ENCODE measurements at places on chromosomes 5 and 9.

- no peak for DNase-seq
Observed at GRCh38 chr9:137441289-137441934, at the start of gene ENTPD8. ENTPD8 (minus strand) TSS chr9:137441357; CDS start chr9:137438285, 3,072 bp downstream.

- DNase-seq: no peak
Observed at GRCh38 chr9:77751341-77752091, 103.4 kb upstream of the GNA14 start.

DNA sequence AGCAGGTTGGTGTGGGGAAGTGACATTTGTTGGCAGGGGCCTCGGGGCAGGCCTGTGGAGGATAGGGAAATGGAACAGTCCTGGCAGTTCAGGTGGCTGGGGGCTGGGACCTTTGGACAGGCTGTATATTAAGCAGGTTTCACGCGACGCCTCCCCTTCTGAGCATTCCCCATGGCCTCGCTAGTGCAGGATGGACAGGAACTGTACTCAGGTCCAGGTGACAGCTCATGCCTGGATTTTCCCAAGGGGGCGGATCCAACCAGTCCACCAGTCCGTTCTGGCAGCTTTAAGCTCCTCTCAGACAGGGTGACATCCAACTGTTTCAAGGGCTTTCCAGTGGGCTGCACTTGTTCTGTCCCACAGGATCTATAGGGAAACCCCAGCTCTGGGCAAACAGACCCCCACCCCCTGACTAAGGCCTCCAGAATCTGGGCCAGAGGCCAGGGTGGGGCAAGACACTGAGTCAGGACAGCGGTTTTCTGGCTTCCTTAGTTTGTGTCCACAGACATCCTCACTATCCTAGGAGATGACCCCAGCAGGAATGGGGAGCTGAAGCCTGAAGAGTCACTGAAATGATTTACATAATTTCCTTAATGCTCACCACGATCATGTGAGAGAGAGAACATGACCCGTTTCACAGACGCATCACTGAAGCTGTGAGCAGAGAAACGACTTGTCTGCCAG is 20.9 kb downstream of the CSF2 start:
- DNase-seq: no peak

DNA sequence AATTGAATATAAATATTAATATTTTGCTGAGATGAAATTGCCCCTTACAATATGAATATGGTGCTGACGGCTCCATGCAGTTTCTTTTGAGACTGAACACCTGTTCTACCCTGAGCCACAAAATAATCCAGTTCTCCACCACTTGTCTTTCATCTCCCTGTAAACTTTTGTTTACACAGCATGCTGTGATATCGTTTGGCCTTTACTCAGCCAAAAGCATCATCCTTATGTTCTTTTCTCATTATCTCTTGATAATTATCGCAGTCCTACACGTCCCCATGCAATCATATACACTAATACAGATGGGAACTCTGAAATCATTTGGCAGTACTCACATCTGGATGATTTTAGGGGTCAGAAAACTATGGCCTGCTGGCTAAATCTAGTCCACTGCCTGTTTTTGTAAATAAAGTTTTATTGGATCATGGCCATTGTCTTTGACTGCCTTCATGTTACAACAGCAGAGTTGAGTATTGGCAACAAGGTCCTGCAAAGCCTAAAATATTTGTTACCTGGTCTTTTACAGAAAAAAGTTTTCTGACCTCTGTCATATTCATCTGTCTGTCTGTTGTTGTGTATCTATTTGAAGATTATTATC is 53.3 kb downstream of the AOPEP start:
- DNase-seq: no peak

- no peak for DNase-seq
Observed at GRCh38 chr5:96856371-96856770, 19.9 kb upstream of the ERAP2 start.

DNA sequence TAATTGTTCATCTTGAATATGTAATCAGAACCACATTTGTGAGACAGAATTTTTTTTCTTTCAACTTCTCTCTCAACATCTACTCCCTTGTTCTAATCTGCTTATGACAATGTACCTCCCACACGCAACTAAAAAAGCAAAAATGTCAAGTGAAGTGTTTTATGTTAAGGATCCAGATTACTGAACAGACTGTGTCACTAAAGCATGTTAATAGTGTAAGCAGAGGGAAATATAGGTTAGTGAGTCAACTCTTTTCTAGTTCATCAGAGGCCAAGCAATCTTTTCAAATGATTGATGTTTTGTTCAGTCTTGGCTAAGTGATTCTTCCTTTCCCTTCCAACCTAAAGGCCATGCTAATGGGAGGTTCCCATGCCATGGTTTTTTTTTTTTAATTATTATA is 34.7 kb upstream of the IDNK start:
- no peak for DNase-seq

DNA sequence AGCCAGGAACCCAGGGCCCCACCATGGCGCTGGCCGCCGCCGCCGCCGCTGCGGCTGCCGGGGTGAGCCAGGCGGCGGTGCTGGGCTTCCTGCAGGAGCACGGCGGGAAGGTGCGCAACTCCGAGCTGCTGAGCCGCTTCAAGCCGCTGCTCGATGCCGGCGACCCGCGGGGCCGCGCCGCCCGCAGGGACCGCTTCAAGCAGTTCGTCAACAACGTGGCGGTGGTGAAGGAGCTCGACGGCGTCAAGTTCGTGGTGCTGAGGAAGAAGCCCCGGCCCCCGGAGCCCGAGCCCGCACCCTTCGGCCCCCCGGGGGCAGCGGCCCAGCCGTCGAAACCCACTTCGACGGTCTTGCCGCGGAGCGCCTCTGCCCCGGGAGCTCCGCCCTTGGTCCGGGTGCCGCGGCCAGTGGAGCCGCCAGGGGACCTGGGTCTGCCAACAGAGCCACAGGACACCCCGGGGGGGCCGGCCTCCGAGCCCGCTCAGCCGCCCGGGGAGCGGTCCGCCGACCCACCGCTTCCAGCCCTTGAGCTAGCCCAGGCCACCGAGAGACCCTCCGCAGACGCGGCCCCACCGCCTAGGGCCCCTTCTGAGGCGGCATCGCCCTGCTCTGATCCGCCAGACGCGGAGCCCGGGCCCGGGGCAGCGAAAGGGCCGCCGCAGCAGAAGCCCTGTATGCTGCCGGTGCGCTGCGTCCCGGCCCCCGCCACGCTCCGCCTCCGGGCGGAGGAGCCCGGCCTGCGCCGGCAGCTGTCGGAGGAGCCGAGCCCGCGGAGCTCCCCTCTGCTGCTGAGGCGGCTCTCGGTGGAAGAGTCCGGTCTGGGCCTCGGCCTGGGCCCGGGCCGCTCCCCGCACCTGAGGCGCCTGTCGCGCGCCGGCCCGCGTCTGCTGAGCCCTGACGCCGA is 749 bp downstream of the SOWAHA start:
- no peak for DNase-seq

GRCh38 chr5:111887706-111888105 is 130.7 kb upstream of the NREP start:
- DNase-seq: no peak

GRCh38 chr9:10411272-10411671 is 201.5 kb downstream of the PTPRD start:
- no peak for DNase-seq

DNA sequence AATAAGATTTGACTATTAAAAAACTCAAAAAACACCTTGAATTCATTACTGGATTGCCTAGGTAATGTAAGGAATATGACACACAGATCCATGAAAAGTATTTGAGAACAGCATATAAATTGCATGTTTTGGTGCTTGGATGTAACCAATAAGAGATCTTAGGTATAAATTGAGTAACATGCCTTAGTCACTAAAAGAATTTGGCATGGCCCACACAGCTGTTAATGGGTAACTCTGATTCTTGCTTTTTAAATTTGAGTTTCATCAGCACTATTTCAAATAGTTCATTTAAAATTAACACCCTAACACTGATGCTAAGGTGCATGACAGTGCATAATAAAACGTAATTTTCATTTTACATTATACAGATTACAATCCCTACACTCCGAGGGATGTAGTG is 779.3 kb upstream of the WWC1 start:
- no peak for DNase-seq

DNA sequence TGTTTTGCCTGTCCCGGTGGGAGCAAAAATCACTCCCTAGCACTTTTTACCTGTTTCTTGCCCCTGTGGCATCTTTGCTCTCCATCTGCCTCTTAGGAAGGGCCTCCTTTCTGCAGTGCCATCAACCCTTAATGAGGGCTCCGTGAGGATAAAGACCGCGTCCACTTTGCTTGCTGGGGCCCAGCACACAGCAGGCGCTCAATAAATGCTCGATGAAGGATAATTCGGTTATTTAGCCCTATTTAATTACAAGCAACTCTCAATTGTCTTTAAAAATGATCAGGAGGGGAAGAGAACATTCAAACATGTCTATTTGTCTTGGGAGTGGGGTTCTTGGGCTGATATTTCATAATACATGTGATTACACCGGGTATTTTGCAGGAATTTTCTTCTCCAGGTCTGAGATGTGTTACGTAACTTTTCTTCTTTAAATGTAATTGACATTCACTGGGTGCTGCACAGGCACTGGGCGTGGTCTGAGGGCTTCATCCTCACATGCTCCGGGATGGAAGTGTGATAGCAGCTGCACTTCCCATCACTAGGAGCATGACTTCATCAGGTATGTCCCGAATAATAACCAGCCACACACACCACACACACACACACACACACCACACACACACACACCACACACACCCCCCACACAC is 19.8 kb upstream of the NTNG2 start:
- DNase-seq: no peak

- DNase-seq: no peak
Observed at GRCh38 chr9:126348911-126349550, 22.4 kb downstream of the MVB12B start.

- DNase-seq: no peak
Observed at GRCh38 chr9:88706193-88707113, 171.5 kb downstream of the NXNL2 start.

DNA sequence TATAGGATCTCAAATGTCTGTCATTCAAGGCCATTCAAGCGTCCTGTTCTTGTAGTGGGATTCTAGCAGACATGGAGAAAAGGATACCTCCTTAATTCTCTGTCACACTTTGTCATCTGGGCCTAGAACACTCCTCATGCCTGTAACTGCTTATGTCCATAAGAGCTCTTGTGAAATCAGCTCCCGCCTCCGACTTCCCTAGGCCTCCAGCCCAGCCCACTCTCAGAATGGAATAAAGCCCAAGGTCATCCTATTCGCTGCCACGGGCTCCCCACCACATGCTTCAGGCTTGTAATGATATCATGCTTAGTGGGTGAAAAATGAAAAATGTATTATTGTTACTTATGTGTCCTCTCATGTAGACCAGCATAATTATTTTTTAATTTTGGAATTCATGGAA is 632.5 kb downstream of the ISL1 start:
- no peak for DNase-seq

DNA sequence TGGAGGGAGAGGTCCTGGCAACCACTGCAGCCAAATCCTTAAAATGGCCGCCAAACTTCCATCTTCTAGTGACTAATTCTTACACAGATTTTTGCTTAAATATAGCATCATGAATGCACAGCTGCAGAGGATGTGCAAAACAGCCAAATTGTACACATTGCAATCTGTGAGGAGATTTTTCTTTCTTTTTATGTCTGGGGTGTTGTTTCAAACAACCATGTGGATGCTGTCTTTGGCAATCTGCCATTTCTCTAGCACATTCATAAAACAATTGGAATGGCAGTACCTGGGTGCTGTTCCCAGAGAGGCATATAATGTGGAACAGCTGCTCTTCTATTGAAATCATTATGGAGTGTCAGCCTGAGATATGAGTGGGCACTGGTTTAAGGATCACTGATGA is 1082.9 kb upstream of the SEMA6A start:
- no peak for DNase-seq

- no peak for DNase-seq
Observed at GRCh38 chr5:1156033-1156753, 44.3 kb upstream of the SLC12A7 start.

- DNase-seq: no peak
Observed at GRCh38 chr9:89473762-89474469, 24.0 kb downstream of the SEMA4D start.

- DNase-seq: no peak
Observed at GRCh38 chr9:92769990-92770359, 5.3 kb upstream of the BICD2 start.

DNA sequence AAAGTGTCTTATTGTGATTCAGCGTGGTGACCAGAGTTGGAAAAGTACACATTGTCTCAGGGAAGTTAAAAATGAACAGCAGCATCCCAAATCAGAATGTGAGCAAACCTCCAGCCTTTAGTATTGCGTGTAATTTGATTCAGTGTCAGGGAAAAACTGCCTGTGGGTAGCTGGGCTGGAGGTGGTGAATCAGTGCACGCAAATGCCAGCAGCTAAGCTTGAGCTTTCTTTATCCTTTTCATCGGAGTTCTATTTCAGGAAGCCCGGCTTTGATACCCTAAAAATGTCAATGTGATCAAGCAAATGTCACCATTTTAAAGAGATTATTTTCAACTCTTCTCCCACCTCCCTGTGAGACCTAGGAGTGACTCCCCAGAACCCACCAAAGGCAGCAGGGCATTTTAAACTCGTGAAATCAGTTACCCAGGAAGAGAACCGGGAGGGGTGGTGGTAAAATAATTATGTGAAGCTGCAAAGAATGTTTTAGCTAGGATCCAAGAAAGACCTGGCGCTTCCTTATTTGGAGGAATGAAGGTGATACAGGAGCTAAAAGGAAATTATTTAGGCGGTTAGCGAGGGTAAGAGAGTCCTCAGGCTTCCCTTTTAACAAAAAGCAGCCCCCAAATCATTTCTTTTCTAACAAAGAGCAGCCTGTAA is 25.7 kb upstream of the C5orf47 start:
- DNase-seq: no peak

- no peak for DNase-seq
Observed at GRCh38 chr5:11822598-11822997, 81.6 kb downstream of the CTNND2 start.

DNA sequence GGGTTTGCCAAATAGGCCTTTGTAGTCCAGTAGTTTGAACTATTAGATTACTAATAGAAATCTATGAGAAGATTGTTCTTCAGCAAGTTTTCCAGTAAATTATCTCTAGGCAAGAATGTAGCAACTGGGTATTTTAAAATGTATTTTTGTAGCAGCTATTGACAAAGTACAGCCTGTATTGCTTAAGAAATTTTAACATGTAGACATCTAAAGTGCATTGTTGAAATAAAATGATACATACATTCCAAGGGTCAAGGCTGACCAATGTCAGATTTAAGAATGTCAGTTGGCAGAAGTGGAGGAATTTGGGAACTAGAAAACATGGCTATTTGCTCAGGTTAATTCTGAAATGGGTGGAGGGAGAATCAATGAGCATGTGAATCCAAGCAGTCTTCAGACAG is 57.5 kb upstream of the ZSWIM6 start:
- no peak for DNase-seq

- no peak for DNase-seq
Observed at GRCh38 chr5:96816411-96816939, 8.7 kb upstream of the ERAP1 start.

- no peak for DNase-seq
Observed at GRCh38 chr5:77859306-77859705, 83.2 kb upstream of the TBCA start.

GRCh38 chr5:81402192-81402930 is 8.4 kb upstream of the ACOT12 start:
- no peak for DNase-seq

GRCh38 chr5:31913808-31914207 is 260.3 kb downstream of the GOLPH3 start:
- DNase-seq: no peak

GRCh38 chr5:68420476-68421344 is 205.2 kb downstream of the PIK3R1 start:
- DNase-seq: no peak

- no peak for DNase-seq
Observed at GRCh38 chr5:148607406-148607805, 46.9 kb downstream of the HTR4 start.

- DNase-seq: no peak
Observed at GRCh38 chr9:129665389-129665775, at the start of gene PRRX2. PRRX2 (plus strand) TSS chr9:129665647; CDS start chr9:129665868, 221 bp downstream.
